ENCODE measurements at places on chromosomes 5 and 9.
A peak's percentile ranks its signal among the peaks of the same experiment; 100 is the strongest.

DNA sequence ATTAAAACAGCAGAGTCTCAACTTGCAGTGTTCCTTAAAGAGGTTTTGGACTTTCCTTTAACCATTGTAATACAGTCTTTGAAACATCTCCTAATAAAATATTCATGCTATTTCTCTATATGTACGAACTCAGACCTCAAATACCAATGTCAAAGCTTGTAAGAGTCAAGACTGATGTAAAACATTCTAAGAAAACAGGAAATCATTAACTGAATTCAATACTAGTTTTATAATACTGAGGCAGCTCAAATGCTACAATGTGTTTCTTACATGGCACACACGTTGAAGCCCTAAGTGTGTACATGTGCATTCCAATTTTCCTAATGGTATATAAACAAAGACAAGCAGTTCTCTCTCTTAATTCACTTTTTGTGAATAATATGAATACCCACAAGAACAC lies 11.6 kb downstream of the PSIP1 start:
- DNase-seq, result no peak

GRCh38 chr9:104240890-104241289 lies 146.8 kb downstream of the SMC2 start:
- DNase-seq, result no peak

GRCh38 chr9:125254231-125254630 lies 7.4 kb upstream of the GAPVD1 start:
- no peak for DNase-seq

- DNase-seq, result no peak
Measured at GRCh38 chr5:149872351-149873040, 72.1 kb downstream of the PDE6A start.

GRCh38 chr5:139459451-139459934 lies 3.0 kb downstream of the ECSCR start:
- DNase-seq, result no peak

GRCh38 chr9:12441506-12441905 lies 251.7 kb upstream of the TYRP1 start:
- DNase-seq, result no peak

- no peak for DNase-seq
Measured at GRCh38 chr5:137372773-137373160, 126.4 kb downstream of the SPOCK1 start.

GRCh38 chr9:114180696-114181606 lies 25.6 kb downstream of the COL27A1 start:
- DNase-seq, result no peak

DNA sequence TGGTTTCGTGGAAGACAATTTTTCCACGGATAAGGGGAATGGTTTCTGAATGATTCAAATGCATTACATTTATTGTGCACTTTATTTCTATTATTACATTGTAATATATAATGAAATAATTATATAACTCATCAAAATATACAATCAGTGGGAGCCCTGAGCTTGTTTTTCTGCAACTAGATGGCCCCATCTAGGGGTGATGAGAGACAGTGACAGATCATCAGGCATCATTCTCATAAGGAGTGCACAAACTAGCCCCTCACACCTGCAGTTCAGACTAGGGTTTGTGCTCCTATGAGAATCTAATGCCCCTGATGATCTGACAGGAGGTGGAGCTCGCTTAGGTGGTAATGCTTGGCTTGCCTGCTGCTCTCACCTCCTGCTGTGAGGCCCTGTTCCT lies 6.4 kb downstream of the ISCA1 start:
- no peak for DNase-seq

DNA sequence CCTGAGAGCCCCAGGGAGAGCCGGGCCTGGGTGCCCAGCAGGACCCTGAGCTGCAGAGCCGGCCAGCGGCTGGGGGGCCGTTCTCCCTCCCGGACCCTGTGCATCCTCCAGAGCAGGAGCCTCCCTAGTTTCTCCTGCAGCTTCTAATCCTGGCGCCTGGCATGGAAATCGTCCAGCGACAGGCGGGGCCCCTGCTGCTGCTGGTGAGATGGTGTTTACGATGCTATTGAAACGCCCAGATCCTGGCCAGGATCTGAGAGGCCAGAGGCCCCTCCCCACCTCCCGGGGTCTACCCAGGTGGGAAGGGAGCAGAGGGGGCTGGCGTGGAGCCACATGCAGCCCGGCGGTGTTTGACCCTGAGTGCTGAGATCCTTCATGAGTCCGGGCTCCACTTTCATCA lies 38.2 kb upstream of the CEP72 start:
- DNase-seq, result no peak

DNA sequence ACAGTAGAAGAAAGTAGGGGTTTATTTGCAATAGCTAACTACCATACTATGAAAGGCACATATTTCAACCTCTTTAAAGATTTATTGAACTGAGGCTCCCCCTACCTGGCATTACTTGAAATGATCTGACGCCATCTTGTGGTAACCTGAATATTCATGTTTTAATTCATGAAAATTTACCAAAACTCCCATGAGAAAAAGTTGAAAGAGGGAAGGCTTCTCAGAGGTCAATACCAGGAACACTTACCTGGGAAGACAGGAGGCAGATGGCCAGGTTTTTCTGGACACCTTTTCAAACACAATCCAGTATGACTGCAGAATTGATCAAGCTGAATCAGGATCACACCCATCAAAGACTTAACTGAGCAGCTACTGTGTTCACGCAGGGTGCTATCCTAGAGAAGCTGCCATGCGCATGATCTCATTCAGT lies 9.4 kb downstream of the PRELID2 start:
- DNase-seq, result no peak

DNA sequence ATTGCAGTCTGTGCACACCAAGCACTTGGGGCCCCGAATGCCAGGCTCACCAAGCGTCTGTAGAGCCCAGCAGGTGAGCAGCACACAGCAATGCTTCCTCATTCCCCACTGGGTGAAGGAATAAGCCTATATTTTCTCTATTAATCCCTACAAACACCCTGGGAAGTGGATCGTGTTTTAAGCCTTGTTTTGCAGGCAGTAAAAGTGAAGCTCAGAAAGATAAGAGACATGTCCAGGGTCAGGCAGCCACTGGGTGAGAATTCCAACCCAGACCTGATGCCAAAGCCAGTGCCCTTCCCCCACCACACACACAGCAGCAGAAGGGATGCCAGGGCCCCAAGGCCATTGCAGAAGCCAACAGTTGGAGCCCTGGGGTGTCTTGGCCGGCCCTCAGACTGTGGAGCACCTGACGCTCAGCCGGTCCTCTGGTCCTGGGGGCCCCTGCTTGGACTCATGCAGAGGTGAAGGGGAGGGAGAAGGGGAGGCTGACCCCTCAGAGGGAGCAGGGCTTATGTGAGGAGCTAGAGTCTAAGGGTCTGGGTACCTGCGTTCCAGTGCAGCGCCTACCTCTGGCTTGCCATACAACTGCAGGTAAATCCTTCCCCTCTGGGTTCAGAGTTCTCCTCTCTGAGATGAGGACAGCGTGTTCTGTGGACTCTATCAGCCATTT lies 26.3 kb upstream of the SYNPO start:
- DNase-seq, result no peak

GRCh38 chr9:87256973-87257372 lies 240.7 kb upstream of the DAPK1 start:
- no peak for DNase-seq

GRCh38 chr5:107257885-107258520 lies 412.7 kb downstream of the EFNA5 start:
- DNase-seq, result no peak

- no peak for DNase-seq
Measured at GRCh38 chr5:166992874-166993722, 1298.3 kb upstream of the WWC1 start.

GRCh38 chr9:33867747-33868439 lies 50.9 kb downstream of the UBE2R2 start:
- DNase-seq, result no peak

DNA sequence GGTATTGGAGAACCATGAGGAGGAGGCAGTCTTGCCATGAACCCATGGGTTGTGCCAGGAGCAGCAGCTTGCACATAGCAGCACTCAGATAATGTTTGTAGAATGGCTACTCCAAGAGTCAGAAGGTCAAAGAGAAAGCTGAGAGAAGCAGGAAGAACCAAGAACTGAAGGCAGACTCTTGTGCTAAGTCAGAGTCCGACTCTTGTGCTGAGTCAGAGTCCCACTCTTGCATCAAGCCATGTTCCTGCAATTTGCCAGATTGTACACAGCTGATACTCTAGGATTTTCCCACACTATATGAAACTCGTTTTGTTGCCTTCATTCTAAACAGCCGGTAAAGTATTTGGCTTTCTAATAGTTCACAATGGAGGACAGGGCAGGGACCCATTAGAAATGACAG lies 26.2 kb upstream of the HSPA9 start:
- DNase-seq, result no peak

DNA sequence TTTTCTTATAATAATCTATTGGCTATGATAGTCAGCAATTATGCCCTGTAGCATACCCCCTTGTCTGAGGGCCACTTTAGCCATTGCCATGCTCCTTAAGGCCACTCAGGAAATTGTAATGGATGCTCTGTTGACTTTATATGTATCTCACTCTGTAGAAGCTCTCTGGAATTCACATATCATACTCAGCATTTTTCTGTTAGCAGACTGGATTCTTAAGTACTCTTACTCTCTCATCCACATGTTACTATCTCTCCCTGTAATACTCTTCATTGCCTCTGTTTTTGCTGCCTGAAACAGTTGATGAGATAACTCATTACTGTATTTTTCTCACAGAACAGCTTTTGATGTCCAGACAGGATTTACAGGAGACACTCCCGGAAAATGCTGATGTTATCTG lies 24.2 kb downstream of the TMEM232 start:
- DNase-seq, result no peak

DNA sequence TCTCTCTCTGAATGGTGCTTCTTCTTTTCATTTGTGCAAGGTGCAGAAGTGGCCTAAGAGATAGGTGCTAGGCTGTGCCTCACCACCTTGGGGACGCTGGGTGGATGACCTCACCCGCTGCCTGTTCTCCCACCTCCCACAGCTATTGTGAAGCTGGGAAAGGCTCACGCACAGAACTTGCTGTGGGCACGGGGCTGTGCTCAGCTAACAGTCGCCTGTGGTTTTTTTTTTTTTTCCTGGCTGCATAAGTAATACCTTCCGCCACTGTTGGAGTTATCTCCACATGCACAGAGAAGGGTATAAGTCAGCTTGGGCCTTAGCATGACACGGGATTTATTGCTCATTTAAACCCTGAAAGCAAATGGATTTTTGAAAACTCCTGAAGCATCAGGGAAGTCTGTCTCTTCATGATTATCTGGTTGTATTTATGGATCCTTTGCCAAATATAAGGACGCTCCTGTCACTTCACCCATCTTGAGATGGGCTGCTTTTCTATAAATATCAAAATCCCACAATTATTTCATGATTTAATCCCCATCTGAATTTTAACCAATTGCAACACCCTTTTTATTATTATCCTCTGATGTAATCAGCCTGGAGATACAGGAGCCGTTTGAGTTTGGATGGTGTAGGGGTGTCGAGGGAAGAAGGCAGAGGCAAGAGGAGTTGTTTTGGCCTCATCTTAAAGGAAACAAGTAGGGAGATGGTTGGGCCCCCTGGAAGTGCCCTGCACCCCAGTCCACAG lies 9.0 kb downstream of the DBH start:
- DNase-seq, result no peak

DNA sequence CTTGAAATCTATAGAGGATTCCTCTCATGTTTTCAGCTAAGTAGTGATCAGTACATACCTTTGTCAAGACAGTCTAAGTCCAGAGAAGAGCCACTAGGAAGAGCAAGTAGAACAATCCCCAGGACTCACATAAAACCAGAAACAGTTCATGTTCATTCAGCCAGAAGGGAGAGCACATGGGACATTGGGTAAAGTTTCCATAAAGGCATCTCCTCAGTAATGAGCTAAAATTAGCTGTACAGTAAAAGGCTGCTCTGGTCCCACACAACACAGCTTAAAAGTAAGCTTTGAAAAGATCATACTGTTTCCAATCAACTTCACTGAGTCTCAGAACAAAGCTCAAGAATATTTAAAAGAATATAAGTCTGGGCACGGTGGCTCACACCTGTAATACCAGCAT lies 32.4 kb downstream of the HOMER1 start:
- DNase-seq, result no peak

- no peak for DNase-seq
Measured at GRCh38 chr5:74862221-74862620, 4.0 kb downstream of the FAM169A start.

- no peak for DNase-seq
Measured at GRCh38 chr9:91660521-91660920, 236.9 kb upstream of the NFIL3 start.

DNA sequence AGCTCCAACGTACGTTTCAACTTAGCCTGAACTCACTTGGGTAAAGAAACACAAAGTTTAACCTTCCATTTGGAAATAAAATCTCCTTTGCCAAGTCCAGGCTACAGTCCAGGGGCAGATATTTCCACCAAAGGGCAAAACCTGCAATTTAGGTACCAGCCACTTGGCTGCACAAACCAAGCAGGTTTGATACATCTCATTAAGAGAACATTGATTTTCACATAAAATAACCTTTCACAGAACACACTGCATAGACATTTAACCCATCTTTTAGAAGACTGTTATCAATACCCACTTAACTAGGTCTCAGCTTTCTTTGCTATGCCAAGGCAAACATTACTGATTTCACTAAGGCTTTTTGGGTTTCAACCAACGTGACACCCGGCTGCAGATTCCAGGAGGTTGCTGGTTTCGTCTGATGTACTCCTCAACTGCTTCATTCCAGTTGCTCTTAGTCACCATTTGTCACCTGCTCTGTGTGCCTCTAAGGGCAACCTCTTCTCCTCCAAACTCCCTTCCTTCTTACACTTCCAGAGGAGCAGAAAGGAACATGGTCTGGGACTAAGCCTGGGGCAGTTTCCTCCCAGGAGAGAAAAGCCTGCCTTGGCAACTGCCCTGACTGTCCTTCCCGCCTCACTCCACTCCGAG lies 67.1 kb downstream of the EPB41L4B start:
- DNase-seq, result no peak

DNA sequence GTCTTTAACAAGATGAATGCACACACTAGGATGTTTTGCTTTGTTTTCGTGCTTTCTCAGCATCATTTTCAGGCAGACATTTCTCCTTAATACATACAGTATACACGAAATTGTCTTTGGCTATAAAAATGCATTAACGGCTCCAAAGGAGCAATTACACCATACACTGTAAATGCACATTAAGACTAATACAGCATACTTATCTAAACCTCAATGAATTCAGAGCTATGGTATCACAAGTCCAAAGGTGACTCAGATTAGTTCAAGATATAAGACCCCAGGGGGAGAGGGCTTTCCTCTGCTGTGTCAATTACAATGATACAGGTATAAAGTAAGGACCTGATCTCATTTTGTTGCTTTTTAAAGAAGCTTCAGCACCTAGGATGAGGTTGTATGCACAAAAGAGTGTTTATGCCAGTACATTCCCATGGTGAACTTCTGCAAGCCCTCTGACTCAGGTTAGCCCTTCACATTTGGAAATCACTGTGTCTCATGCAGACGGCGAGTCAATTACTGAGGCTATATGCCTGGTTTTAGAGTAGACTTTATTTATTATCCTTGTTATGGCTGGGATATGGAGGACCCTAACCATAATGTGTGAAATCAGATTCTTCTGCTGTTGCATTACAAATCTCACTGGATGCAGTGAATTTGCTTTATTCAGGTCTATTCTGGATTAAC lies 233.3 kb downstream of the ZNF608 start:
- no peak for DNase-seq

- DNase-seq, result no peak
Measured at GRCh38 chr5:154834053-154834452, 16.4 kb downstream of the FAXDC2 start.

GRCh38 chr5:55306641-55307382 lies 682 bp downstream of the DHX29 start:
- no peak for DNase-seq

- DNase-seq, result peak; percentile 69
Measured at GRCh38 chr5:2750758-2751464, 566 bp downstream of the IRX2 start.

- no peak for DNase-seq
Measured at GRCh38 chr5:168578538-168579487, at the start of gene PANK3. TSS of gene PANK3 (minus strand) at chr5:168579368. CDS start at chr5:168579283, 85 bp downstream.

All from mesothelial cell of epicardium (in vitro differentiated cells).